ENCODE measurements at places on chromosomes 4 and X.

GRCh38 chr4:120720354-120720934 lies 202.1 kb downstream of the PRDM5 start:
- no peak for DNase-seq

GRCh38 chrX:103730796-103731493 lies 20.2 kb downstream of the TMEM31 start:
- no peak for DNase-seq

DNA sequence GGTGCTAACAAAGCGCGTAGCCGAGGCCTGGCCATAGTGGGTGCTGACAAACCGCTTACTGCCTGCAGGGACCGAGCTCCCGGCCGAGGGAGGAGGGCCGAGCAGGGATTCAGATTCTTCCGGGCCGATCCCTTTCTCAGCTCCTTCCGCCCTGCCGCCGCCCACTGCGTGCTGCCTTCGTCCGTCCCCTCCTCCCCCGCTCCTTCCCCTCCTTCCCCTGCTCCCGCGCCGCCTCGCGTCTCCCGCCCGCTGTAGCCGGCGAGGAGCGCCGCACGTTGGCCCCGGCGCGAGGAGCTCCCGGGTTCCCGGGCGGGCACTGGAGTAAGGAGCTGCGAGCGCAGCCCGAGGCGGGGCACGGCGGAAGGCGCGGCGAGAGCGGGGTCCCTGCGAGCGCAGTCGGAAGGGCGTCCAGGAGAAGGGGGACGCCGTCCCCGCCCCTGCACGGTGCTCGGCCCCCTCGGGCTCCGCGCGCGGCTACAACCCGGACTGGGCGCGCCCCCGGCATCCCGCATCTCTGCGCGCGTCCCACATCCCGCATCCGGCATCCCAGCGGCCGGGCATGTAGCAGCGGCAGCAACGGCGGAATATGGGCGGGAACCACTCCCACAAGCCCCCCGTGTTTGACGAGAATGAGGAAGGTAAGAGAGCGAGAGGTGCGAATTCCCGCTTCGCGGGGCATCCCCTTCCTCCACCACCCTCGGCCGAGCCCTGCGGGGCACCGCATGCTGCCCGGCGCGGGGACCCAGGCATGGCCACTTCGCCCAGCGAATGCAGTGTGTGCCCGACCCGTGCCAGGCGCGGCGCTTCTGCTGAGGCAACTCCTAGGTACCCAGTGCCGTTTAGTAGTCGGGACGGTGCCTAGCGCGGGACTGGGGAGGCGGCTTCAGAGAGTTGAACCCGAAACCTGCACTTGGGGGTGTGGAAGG lies at the start of gene STK32B:
TSS of gene STK32B (plus strand) at position 203 of the 926 bp plus-strand sequence.
- no peak for DNase-seq

- no peak for DNase-seq
Observed at GRCh38 chr4:5337731-5338130, 286.5 kb downstream of the STK32B start.

DNA sequence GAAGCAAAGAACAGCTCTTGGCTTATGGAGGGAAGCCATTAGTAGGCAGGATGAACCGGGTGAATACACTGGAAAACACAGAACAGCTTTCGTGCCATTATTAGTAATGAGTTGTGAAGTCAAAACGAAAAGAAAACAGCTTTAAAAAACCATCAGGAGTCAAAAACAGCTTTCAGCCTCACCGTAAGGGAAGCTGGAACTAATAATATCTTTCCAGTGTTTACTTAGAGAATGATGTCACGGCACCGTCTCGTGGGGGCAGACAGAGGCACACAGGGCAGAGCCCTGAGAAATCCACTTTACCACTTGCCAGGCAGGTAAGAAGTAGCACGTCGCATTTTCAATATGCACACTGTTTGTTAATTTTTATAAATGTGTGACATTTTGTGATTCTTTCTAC lies 37.9 kb upstream of the HMX1 start:
- DNase-seq, result no peak

DNA sequence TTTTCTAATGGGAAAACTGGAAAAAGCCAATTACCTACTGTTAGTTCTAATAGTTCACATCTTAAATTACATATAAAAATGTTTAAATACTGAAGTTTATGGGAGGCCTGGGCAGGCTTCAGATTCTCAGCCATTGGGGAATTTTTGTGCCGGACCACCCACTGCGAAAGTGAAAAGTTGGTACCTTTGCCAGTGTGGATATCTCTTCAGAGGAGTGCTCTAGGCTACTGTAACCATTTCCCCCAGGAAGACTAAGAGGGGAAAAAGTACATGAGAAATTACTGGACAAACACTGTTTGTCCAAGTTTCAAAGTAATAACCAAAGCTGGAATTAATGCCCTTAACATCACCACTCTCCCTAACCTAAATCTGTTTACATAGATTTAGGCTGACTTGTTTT lies 20.8 kb downstream of the PITX2 start:
- DNase-seq, result no peak

GRCh38 chrX:106952988-106953387 lies 32.8 kb downstream of the CLDN2 start:
- DNase-seq, result no peak

GRCh38 chrX:39253551-39253950 lies 452.3 kb downstream of the MID1IP1 start:
- no peak for DNase-seq

GRCh38 chrX:132227383-132228112 lies 8.3 kb upstream of the RAP2C start:
- no peak for DNase-seq

DNA sequence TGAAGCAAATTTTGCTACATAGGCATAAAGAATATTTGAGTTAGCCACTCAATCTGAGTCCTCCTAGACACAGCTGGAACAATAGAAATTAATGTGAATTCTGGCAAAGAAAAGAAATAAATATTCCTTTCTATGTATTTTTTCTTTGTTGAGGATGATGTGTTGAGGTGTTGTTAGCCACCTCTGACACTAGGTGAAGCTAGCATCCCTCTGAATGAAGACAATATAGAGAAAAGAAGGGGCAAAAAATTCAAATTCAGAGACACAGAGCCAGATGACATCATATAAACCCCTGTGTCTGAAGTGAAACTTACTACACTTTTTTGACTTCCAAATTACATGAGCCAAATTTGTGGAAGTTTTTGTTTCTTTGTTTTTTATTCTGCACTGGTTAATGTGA lies 34.6 kb upstream of the TMPRSS11D start:
- no peak for DNase-seq

DNA sequence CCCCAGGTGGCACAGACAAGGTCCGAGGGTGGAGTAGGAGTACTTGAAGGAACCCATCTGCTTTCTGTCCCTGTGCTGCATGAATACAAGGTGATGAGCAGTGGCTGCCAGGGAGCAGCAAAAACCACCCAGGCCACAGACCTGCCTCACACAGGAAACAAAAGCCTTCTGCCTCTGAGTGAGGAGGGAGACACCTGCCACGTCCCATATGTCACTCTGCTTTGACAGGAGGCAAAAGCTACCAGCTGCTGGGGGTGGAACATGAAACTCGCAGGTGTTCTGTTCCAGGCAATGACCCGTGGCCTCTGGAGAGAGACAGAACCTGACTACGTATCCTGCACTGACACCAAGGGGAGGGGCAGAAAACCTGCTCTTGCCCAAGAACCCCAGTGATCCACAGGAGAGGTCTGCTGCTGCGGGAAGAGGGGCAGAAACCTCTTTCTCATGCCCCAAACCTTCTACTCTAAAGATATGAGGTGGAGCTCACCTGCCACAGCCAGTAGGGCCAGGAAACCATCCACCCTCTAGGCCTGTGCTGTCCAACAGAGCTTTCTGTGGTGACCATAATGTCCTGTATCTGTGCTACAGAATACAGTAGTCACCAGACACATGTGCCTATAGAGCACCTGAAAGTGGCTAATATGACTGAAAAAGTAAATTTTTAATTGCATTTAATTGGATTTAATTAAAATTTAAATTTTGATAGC lies 172.9 kb downstream of the PRDM5 start:
- DNase-seq, result no peak

DNA sequence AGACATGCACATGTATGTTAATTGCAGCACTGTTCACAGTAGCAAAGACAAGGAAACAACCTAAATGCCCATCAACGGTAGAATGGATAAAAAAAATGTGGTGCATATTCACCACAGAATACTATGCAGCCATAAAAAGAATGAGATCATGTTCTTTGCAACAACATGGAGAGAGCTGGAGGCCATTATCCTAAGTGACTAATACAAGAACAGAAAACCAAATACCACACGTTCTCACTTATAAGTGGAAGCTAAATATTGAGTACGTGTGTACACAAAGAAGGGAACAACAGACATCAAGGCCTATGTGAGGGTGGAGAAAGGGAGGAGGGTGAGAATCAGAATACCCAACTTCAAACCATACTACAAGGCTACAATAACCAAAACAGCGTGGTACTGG lies 17.4 kb upstream of the LNX1 start:
- DNase-seq, result no peak

GRCh38 chr4:139913398-139913990 lies 240.5 kb downstream of the MAML3 start:
- no peak for DNase-seq

DNA sequence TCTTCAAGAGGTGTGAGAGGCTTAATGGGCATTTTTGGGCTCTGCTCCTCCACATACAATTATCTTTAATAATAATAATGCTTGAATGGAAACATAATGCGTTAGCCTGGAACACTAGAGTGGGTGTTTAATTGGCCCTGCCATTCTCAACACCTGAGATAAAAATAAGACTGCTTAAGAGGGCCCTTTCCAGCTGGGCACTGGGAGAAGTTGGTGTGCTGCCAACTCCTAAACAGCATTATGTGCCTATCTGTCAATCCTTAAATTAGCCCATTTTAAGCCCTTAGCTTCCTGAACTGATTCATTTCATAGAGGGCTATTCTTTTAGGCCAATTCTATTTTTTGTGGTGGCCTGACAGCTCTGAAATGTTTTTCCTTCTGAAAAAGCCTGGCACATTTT lies 211.1 kb upstream of the ZIC3 start:
- no peak for DNase-seq

GRCh38 chr4:128484896-128485295 lies 197.3 kb upstream of the PGRMC2 start:
- no peak for DNase-seq

GRCh38 chr4:21134994-21135393 lies 434.7 kb downstream of the PACRGL start:
- DNase-seq, result no peak

DNA sequence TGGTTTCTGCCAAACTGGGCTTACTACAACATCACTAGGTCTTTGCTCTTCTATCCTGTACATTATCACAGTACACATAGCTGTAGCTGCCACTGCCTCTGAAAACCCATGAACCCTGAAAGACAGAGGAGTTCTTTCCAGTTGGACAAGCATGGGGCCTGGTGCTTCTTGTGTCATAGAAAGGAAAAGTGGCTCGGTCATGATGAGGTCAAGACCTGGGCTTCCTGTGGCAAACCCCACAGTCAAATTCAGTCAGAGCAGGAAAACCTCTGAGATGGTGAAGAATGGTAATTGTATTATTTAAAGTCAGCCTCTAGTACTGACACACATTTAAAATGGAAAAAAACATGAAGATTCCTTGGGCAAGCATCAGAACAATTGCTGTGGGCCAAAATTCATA lies 133.3 kb upstream of the PRPS2 start:
- DNase-seq, result no peak

GRCh38 chrX:23331701-23332100 lies 2.9 kb upstream of the PTCHD1 start:
- DNase-seq, result no peak

DNA sequence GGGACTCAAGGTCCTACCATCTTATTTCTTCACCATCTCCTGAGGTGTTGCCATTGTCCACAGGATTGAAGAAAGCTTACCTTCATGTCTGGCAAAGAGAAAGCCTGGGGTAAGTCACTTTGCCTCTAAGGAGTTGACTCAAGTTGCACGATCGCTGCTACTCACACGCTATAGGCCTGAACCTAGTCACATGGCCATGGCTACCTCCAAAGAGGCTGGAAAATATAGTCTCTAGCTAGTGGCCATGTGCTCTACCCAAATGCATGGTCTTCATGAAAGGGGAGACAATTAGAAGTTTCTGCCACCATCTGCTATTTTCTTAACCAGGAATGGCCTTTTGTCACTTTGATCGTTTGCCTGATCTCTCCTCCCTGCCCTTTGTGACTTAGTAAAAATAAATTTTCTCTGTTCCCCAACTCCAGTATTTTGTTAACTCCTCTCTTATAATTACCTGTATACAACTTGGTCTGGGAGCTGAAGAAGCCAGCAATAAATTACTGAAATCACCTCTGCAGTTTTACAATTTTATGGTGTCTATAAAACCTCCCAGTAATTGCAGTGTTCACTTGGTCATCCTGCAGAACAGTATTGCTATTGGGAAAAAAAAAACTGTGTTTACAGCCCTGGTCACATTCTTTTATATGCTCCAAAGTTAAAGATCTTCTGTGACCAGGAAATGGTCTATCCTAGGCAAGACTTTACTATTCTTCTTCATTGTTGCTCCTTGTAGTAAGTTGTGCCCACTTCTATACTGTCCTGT lies 126.7 kb upstream of the TSPAN5 start:
- no peak for DNase-seq

- DNase-seq, result no peak
Observed at GRCh38 chrX:150509703-150510102, 58.7 kb upstream of the MTM1 start.

DNA sequence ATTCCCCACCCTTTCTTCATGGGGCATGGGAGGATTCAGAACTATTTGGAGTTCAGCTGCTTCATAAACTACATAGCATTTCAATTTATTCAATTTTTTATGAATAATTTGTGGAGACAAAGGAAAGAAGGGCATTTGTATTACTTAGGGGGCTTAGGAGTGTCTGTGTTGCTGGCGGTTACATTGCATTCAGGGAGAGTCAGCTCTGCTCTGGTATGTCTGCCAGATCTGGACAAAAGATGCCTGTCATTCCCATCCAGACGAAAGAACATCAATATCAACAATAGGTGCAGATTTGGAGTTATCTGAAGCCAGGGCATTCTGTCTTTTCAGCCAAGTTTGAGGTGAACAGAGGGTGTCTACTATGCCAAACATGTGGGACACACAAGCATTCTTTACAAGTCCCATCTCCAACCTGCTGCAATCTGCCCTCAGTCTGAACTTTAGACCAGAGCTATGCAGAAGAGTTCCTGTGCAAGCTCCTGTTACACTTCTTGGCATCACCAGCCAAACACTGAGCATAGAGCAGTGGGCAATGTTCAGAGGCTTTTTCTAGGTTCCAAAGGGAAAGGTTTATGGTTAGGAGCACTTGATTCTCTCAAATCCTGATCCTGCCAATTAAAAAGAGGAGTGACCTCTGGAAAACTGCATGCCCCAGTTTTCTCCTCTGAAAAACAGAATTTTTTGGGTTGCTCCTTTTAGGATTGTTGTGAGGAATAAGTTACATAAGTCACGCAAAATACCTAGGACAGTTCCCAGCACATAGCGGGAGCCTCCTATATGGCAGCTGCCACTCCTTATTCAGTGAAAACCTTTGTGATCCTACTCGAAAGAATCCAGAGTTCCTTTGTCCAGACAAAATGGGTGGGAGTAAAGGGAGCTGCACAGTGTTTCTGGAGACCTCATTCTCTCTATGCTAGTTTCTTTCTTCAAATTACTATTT lies 719.5 kb upstream of the SLIT2 start:
- no peak for DNase-seq

GRCh38 chr4:181264893-181265292 lies 978.3 kb upstream of the TENM3 start:
- DNase-seq, result no peak
